ENCODE measurements at places on chromosomes 11 and 22.

- no peak for DNase-seq
Measured at GRCh38 chr11:32161293-32161692, 70.4 kb downstream of the RCN1 start.

DNA sequence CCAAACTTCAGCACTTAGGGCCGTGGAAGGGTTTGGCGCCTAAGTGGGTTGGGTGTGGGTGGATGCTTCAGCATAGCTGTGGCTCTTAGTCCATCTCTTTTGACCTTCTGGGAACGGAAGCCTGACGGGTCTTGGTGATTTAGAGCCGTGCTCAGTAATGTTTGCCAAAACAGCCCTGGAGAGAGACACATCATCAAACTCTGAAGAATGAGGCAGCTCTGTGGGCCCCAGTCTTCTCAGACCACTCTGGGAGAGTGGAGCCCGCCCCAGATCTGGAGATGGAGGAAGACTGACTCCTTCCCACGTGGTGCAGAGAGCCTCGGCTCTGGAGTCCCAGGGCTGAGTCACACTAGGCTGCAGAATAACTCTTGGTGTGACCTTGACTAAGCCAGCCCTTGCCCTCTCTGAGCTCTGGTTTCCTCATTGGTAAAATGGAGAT, 168.9 kb downstream of the C11orf91 start:
- no peak for DNase-seq

GRCh38 chr11:125345421-125346178, 150.5 kb downstream of the FEZ1 start:
- DNase-seq, result no peak

DNA sequence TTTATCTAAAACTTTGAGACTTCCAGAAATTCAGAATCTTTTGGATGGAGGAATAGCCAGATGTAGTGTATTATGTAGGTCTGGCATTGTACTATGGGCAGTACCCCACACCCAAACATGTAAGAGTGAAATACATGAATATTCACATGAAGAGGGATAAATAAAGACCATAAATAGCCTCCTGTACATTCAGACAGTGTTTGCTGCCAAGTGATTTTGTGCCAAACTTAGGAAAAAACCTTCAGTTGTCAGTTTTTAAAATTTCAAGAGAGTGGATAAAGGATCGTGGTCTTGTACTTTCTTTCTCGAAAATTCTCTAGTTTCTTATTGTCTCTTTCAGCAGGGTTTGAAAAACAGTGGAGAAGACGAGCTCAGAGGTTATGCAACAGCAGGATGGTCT, 150.3 kb upstream of the LARGE1 start:
- DNase-seq, result no peak

- no peak for DNase-seq
Measured at GRCh38 chr22:50730013-50730891, 7.8 kb upstream of the ACR start.

DNA sequence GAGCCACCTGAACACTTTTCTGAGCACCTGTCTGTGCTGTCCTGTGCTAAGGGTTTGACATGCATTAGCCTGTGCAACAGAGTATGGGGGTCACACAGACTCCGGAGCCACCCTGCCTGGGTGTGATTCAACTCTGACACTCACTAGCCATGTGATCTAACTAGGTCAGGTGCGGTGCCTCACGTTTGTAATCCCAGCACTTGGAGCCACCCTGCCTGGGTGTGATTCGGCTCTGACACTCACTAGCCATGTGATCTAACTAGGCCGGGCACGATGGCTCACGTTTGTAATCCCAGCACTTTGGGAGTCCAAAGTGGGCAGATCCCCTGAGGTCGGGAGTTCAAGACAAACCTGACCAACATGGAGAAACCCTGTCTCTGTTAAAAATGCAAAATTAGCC, 11.4 kb downstream of the UBE2L6 start:
- DNase-seq, result no peak

GRCh38 chr11:80593648-80594374, 1153.0 kb upstream of the TENM4 start:
- DNase-seq, result no peak

DNA sequence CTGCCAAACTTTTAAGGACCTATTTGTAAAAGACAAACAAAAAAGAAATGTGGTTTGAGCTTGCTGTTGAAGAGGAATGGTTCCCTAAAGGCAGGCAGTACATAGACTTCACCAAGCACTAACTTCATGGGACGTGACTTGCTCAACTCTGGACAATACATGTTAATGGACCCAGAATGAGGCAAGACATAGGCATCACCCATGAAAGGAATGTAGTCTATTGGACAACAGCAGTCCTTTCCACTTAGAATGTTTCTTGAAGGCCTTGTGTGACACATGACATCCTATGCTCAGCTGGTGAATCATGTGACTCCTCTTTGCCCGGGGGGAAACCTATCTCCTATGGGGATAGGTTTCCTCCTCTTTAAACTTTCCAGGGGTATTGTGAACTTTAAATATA, 246.4 kb upstream of the BLID start:
- no peak for DNase-seq

DNA sequence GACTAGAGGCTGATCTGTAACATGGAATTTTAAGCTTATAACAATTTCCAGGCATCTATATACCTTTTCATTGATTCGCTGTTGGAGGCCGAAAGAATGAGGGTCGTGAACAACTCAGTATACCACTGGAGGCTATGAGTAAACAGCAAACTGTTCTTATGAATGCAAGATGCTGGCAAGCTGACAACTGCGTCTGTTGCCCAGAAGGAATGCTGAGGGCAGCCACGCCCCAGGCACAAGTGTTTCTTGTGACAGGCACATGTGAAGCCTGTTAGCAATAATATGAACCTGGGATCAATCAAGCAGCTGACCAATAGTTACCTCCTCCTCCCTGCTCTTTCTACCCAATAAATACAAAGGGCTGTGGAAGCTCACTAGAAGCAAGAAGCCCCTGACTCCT, 15.3 kb downstream of the RTCB start:
- DNase-seq, result no peak

DNA sequence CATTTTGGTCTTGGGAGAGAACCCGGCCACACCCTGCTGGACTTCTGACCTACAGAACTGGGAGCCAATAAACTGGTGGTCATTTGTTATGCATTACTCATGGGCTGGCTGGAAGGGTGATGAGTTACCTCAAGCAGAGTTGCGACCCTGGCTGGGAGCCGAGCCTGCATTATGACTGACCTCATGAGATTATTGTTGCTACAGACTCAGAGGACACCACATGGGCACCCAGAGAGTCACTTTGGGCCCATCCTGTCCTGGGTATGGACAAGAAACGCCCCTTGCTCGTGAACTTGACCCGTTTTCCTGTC, 531.7 kb downstream of the TBC1D22A start:
- no peak for DNase-seq

DNA sequence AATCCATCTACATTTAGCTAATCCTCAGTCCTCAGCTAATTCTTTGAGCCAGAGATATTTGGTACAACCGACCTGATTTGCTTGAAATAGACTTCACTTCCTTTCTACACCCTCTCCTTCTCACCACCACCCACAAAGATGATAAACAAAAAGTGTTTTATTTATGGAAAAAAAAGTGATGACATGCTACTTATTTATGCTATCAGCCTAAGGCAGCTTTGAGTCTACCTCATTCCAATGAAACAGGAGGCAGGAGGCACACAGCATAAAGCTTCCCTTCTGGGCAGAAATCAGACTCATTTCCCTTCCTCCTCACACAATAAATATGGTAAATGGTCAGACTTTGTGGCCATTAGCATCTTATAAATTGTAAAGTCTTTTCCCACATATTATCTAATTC, 325.7 kb downstream of the SOX6 start:
- DNase-seq, result no peak

DNA sequence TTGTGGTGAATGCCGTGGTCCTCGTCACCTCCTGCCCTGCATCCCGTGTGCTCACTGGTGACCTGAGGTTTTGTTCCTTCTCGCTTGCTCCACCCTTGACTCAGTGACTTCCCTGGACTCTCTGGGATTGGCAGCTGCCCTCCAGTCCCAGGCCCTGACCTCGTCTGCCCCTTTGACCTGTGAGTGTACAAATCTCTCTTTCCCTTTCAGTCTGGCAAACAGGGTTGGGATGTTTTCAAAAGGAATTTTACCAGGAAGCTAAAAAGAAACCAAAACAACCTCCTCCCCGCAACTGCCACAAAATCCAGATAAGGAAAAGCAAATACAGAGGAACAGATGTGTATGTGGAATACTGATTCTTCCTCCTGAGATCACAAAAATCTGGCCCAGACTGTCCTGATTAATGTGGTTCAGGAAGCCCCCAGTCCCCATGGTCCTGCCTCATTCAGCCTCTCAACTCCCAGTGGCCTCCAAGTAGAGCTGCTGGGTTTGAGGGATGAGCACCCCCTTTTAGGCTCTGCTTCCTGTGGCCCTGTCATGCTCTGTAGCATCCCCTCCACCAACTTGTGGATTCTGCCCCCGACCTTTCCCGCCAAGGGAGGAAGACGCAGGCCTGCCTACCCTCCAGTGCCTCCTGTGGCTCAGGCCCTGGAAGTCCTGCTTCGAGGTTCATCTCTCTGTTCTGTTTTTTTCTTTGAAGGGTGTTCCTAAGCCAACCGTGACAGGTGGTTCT, 15.2 kb downstream of the ROBO4 start:
- DNase-seq, result no peak

- DNase-seq, result no peak
Measured at GRCh38 chr11:121300313-121300971, 7.9 kb downstream of the SC5D start.

DNA sequence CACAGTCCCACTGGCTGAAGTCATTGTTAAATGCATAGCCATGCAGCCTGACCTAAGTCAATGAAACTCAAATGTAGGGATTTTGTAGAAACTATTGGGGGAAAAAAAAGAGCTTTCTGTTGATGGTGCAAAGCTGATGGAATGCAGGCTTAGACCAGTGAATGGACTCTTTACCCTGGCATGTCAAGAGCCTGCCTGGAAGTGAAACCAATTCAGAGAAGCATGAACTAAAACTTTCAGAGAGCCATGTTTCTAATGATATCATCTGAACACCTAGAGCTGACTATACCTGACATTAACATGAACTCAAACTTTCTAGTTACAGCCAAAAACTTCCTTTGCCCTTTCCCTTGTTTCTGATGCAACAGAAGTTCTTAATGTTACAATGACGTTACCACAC, 89.0 kb downstream of the APIP start:
- no peak for DNase-seq

GRCh38 chr11:99148352-99148751, 127.6 kb downstream of the CNTN5 start:
- no peak for DNase-seq

DNA sequence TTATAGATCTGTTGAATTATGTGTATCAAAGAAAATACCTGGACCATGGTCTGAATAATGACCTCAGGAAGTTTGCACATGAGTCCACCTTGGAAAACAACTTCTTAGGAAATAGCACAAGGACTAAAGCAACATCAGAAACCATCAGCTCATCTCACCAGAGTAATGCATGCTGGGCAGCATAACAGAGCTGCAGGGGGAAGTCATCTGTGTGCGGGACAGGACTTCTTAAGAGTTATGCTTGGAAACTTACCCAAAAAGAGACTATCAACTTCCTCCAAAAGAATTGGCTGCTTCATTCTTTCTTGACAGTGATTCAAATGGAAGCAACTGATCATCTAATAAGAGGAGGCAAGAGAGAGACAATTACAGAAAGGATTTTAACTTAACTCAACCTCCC, 2.5 kb downstream of the OR56B4 start:
- no peak for DNase-seq

DNA sequence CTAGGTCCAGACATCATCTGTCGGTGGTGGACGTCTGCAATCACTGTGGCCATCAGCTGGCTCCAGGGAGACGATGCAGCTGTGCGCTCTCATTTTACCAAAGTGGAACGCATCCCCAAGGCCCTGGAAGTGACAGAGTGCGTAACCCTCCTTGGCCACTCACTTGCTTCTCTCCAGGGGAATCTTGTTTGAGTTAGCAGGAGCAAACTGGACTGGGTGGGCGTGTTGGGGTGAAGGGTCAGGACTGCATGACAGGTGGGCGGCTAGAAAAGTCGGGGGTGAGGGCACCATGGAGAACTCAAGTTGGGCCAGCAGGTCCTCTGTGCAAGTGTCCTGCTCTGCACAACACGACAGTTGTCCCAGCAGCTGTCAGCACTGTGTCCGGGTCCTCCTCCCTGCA, 16.2 kb downstream of the SHISA8 start:
- DNase-seq, result no peak

DNA sequence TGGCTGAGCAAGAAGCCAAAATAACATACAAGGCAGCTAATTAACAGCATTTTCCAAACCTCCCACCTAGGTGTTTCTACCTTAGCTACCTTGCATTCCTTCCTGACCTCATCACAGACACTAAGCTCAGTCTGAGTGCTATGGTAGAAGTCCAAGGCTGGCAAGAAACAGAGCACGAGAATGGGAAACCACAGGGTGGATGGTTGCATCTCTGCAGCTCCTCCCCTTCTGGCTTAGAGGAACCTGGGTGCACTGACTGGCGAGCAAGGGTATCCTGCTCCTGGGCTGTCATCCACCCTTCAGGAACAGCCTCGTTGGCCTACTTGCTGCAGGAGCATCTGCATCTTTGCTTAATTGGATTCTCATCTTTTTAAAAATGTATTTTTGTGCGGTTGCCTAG, 73.1 kb upstream of the KIRREL3 start:
- no peak for DNase-seq

DNA sequence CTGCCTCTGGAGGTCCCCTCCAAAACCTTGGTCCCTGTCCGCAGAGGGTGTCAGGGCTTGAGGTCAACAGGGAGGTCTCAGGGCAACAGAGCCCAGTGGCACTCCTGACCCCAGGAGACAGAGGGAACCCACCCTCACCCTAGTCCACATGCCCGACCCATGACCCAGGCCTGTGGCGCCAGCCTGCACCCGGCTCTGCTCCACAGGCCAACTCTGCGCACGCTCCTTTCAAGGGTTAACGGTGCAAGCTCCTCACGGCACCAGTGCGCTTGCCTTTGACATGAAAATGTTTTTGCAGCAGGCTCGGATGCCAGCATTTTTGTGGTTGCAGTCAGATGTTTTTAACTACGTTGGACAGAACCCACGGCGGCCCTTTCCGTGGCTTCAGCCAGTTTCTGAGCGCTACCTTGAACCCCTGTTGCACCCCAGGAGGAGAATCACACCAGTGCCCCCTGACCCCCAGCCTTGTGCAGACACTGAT, 68.6 kb downstream of the CDKN1C start:
- no peak for DNase-seq

DNA sequence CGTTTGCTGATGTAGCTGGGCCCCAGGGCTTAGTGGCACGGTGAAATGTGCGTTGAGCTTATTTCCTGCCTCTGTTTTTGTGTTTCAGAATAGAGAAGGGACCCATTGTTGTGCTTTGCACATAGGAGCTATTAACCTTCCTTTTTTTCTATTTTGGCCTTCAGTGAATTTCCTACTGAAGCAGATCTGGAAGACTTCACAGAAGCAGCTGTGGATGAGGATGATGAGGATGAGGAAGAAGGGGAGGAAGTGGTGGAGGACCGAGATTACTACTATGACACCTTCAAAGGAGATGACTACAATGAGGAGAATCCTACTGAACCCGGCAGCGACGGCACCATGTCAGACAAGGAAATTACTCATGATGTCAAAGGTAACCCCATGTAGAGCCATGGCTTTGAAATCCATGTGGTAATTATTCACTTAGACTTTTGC, 37.4 kb upstream of the ST14 start:
- DNase-seq, result no peak

GRCh38 chr22:20968281-20968977, 1.4 kb downstream of the AIFM3 start:
- no peak for DNase-seq
